Activated naive CD4-positive, alpha-beta T cell treated with Interleukin-2 at 50 U/mL for 16 hours (primary cell): ENCODE measurements at places on chromosomes 13 and 19.

DNA sequence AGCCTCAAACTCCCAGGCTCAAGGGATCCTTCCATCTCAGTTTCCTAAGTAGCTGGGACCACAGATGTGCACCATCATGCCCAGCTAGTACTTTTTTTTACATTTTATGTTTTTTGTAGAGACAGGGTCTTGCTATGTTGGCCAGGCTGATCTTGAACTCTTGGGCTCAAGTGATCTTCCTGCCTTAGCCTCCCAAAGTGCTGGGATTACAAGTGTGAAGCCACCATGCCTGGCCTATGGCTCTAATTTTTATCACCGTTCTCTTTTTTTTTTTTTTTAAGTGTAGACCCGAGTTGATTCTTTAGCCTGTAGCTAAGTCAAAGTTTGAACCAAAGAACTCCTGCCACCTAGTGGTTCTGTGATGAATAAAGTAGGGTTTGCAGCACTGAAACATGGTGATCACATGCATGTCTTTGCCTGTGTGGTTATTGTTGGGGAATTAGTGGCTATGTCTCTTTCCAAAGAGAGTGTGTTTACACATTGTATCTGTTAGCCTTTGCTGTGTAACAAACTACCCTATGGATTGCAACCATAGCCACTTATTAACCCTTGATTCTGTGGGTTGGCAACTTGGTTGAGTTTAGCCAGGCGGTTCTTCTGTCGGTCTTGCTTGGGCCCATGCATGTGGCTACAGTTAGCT is 11.6 kb downstream of the NFILZ start:
- no peak for DNase-seq

GRCh38 chr19:57947088-57947418 is 453 bp downstream of the ZNF256 start:
- no peak for DNase-seq

DNA sequence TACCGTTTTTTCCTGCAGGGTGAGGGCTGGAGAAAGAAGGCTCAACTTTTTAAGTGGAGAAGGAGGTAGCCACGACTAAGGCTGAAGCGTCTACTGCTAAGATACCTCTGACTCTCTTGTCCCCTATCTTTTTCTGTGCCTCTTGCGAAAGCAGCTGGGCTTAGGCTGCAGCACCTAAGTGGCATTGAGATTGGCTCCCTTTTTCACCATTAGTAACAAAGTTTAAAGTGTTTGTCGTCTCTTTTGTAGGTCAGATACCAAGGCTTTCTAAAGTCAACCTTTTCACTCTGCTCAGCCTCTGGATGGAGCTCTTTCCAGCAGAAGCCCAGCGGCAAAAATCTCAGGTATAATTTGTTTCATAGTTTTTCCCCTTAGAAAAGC is 887 bp downstream of the CDADC1 start:
- no peak for DNase-seq

- no peak for DNase-seq
These were observed 28.4 kb upstream of the ENOX1 start for GRCh38 chr13:43815204-43815603.

GRCh38 chr19:5889288-5889971 is 14.2 kb downstream of the NDUFA11 start:
- DNase-seq, result no peak

- no peak for DNase-seq
These were observed 45.6 kb downstream of the TM9SF2 start for GRCh38 chr13:99546878-99547277.

DNA sequence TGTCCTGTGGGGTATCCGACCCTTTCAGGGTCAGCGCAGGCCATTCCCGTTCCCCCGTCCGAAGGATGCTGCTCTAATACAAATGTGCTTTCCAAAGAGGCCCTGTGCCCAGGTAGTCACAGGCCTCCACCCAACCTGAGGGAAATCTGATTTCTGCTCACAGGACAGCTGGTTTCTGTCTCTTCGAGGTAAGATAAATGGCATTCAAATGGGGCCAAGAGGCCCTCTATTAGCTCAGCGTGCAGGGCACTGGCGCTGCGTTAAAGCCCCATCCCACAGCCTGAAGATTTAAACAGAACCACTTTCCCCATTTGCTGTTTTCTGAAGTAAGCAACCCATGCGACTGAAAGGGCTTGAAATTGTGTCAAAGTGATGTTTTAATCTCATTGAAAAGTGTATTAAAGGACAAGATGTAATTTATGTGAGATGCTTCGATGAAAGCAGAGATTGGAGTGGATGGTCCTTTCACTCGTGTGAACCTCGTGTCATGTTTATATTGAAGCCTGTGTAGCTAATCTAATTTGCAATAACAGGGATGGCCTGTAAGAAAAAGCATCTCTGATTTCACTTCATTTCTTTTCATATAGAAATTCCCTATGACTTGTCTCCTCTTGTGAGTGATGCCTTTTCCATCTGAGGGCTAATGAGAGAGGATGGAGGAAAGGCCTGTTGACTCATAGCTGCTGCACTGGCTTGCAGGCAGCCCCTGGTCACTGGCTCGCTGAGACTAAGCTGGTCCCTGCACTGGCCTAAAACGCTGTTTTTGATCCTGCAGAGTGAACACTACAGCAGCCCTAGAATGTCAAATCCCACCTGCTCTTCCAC is 7.3 kb upstream of the SOX1 start:
- no peak for DNase-seq

GRCh38 chr13:32609428-32609827 is 23.2 kb downstream of the PDS5B start:
- no peak for DNase-seq

- DNase-seq, result no peak
These were observed 118.4 kb downstream of the COG6 start for GRCh38 chr13:39773833-39774232.

GRCh38 chr13:39765801-39766463 is 110.5 kb downstream of the COG6 start:
- peak; percentile 30 for DNase-seq

DNA sequence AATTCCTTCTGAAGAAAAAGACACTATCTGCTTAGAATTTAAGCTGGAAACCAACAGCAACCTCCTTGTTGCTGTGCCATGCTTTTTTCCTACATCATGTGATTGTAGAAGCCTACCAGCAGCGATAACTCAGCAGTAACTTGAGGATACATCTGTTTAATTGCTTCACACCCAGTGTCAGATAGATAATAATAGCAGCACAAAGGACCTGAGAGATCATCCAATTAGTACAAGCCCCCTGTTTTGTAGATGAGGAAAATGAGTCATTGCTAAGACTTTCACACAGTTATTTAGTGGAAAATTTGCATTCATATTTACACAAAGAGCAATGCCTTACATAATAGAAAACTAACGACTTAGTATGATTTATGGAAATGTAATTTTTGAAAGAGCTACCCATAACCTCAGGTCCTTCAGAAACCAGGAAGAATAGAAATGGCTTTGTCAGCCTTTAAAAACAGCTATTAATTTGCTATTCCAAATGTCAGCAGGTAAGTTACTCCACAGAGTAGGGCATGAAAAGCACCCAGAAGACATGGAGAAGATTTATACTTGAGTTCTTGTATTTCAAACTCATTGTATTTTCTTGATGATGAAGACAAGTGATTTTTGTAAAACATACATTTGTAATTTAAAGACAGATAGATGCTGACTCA is 93.7 kb upstream of the SGCG start:
- DNase-seq, result no peak

- no peak for DNase-seq
These were observed 66.1 kb downstream of the URI1 start for GRCh38 chr19:30008169-30008568.

GRCh38 chr13:111204438-111205177 is 89.5 kb downstream of the ARHGEF7 start:
- no peak for DNase-seq

- DNase-seq, result no peak
These were observed 472.1 kb downstream of the DIAPH3 start for GRCh38 chr13:59691501-59692066.

DNA sequence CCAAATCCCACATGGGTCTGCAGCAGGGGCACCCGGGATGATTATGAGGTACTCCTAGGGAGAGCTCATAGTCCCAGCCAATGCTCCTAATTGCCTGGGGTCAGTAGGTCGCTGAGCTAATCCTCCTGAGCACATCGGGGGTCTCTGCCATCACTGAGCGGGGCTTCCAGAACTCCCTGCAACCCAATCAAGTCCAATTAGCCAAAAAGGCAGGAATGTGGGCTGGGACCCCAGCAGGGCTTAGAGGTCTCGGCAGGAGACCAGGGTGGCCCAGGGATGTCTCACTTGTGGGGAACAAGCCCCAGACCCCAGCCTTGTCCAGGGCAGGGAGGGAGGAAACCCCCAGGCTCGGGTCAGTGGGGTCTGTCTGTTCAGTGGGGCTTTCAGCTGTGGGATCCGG is 17.1 kb upstream of the CPAMD8 start:
- DNase-seq, result no peak

- DNase-seq, result no peak
These were observed 16.8 kb upstream of the LENG8 start for GRCh38 chr19:54432144-54432738.

GRCh38 chr13:109782066-109782822 is 4.1 kb downstream of the IRS2 start:
- DNase-seq, result no peak

GRCh38 chr13:97640268-97640667 is 206.3 kb downstream of the RAP2A start:
- DNase-seq, result no peak

DNA sequence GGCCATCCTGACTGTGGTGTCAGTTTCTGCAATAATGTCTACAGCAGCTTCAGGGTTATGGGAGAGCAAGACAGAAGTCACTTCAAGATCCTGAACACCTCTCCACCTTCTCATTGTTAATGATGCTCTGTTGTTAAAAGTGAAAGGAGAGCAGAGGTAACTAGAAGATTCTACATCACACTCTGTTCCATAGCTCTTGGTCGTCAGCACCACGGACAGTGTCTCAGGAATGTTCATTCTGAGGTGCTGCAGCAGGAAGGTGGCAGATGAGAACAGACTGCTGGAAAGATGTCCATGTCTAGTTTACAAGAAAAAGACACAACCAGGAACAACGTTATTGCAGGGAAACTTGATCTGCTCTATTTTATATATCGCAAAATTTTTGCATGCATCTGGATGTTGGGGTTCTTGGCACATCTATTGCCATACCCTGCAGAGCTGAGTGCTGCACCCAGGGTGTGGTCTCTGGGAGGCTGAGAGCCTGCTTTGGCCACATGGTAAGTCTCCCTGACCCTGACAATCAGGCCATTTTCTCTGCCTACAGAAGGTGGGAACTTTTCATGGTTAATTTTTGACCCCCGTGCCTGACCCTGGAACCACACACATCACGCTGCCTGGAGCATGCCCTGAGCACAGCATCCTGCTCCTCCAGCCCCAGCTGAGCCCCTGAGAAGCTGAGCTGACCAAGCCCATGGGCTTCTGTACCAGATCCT is 12.7 kb downstream of the CEACAM21 start:
- DNase-seq, result no peak

- DNase-seq, result no peak
These were observed 130.8 kb upstream of the MCF2L start for GRCh38 chr13:112838038-112838841.

DNA sequence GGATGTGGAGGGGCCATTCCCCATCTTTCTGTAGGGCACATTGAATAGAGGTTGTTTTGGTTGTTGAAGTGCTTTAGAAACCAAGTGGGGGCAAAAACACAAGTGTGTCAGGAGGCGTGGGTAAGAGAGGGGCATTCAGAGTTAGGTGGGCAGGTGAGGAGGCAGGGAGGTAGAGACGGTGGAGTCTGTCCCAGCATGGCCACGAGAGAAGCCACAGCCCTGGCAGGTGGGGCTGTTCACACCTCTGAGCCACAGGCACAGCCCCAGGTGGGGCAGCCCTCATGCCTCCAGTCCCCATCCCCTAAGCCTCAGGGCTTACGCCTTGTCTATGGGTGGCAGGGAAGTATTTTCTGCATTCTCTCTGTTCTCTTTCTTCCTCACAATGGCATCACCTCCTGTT is 43.7 kb downstream of the KCTD15 start:
- DNase-seq, result no peak

GRCh38 chr13:97986835-97987234 is 33.4 kb downstream of the IPO5 start:
- DNase-seq, result no peak

- no peak for DNase-seq
These were observed 21.8 kb downstream of the ALOX5AP start for GRCh38 chr13:30757026-30757742.

DNA sequence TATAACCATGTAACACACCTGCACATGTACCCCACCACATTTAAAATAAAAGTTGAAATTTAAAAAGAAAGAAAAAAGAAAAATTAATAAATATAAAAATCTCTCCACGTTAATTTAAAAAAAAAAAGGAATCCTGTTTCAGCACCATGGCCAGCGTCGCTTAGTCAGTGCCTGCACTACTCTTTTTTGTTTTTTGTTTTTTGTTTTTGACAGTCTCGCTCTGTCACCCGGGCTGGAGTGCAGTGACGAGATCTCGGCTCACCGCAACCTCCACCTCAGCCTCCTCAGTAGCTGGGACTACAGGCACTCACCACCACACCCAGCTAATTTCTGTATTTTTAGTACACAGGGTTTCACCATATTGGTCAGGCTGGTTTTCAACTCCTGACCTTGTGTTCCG is 835.9 kb downstream of the UQCRFS1 start:
- DNase-seq, result no peak

- DNase-seq, result no peak
These were observed 97.0 kb downstream of the DCT start for GRCh38 chr13:94382517-94382916.
